CD4-positive, alpha-beta T cell (primary cell): ENCODE measurements at places on chromosomes 11 and 22. TPM values are rescaled to one million over a fixed set of nuclear protein-coding genes. Genes with fewer than 3 reads are reported as not detected.

ARHGEF17 gene
- total RNA-seq, result not detected

MYOD1 gene
- total RNA-seq, result not detected

MRPL48 gene
- 9.5 TPM for total RNA-seq

SMIM35 gene
- total RNA-seq, result 0.08 TPM

OSBP2 gene
- 1.6 TPM for total RNA-seq

PPP6R2 gene
- total RNA-seq, result 47.1 TPM

FAM227A gene
- 0.91 TPM for total RNA-seq

IGSF9B gene
- total RNA-seq, result 27.4 TPM

OR5J2 gene
- total RNA-seq, result not detected

KRTAP5-10 gene
- not detected for total RNA-seq

ZNF195 gene
- total RNA-seq, result 18.4 TPM

CASP12 gene
- not detected for total RNA-seq

IGLL1 gene
- not detected for total RNA-seq

C22orf15 gene
- total RNA-seq, result 0.49 TPM

MPPED2 gene
- total RNA-seq, result 1.7 TPM

TSPAN32 gene
- 81.8 TPM for total RNA-seq
